ENCODE measurements at places on chromosomes 5 and 9.

DNA sequence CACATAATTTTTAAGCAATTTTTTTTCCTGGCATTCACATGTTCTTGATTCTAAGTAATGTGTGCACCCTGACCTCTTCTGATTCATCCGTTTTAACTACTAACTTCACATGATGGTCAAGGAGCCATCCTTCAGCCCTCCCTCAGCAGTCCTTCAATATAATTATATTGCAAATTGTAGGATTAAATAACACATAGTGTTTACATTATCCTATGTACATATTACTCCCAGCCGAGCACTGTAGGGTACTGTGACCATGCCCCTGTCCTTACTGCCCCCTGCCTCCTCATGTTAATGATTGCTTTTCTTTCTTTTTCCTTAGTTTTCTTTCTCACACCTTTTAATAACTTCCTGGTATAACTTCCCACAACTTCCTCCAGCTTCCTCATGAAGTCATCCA, 96.3 kb upstream of the FANCC start:
- DNase-seq = no peak

GRCh38 chr5:181059297-181060230, 19.5 kb downstream of the BTNL9 start:
- DNase-seq = no peak

DNA sequence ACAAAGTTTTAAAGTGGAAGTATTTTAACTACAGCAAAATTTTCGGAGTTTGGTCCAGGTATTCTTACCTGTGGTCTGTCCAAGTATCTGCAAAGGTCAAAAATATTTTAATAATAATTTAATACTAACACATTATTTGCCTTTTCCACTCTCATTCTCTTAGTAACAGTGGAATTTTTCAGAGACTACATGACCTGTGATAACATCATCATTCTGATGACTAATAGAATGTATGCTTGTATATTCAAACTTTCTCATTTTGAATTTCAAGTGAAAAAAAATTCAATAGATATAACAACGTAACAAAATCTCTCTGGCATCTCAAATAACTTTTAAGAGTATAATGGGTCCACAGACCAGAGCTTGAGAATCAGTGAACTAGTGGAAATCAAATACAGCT, 78.3 kb downstream of the FBXL17 start:
- no peak for DNase-seq

- DNase-seq = no peak
These were observed 821.2 kb downstream of the PTPRD start for GRCh38 chr9:9791611-9792010.

DNA sequence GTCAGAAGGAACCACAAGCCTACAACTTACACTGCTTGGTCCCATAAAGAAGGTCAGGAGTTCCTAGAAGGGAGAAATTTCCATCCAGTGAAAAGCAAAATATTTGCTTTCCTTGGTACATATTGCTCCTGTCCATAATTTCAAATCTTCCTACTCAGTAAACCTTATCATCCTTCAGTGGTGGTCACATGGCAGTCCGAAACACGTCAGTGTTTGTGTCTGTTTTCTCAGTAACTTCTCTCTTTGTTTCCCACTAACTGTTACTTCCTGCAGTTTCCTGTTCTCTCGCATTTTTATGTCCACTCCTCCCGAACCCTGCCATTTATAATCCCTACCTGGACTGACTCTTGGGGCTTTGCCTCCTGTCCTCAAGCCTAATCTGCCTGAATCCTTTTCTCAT, 129.1 kb downstream of the FANCC start:
- no peak for DNase-seq

DNA sequence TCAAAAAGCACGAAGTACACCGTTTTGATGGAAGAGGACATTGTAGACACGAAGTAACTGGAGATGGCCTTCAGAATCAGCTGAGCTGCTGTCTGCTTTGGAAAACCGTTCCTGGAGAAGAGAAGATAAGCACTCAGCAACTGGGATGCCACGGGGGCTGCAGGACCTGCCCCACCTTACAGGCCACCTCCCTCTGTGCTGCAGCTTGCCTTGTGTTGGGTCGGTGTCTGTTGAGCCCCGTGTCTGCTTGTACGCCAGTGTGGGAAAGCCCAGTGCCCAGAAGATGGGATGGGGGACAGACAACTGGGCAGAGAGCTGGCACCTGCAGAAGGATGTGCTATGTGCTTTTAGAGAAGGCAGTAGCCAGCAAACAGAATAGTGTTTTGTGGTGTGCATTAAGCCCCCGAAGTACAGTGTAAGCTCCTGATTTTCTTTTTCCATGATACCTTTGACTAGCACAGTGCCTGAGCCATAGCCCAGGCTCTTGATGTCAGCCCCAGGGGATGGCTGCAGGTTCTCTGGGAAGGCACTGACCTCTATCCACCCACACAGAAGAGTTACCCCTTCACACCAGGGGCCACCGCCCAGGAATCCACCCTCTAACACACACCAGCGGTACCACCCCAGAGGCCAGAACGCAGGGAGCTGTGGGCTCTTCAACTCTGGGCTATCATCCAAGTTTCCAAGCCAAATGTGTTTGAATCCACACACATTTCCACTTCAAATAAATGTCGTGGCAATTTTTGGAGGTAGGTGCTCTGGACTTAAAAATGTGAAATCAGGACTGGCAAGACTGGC, 63.8 kb downstream of the MACROH2A1 start:
- no peak for DNase-seq

GRCh38 chr5:89988998-89989655, 420.4 kb downstream of the CETN3 start:
- DNase-seq = no peak

DNA sequence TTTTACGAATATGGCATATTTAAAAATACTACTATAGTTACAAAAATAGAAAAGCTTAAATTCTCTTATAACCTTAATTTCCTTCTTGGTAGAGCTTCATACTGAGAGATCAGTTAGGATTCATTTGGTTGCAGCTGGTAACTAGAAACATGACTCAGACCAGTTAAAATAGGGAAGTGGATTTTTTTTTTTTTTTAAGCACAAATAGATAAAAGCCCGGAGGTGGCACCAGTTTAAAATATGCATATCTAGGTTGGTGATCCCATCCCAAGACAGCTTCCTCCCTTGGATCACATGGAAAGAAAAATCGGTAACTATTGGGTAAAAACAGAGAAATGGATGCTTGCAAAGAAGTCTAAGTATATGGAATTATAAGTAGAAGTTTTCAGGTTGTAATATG, 1634.3 kb downstream of the MAT2B start:
- no peak for DNase-seq

DNA sequence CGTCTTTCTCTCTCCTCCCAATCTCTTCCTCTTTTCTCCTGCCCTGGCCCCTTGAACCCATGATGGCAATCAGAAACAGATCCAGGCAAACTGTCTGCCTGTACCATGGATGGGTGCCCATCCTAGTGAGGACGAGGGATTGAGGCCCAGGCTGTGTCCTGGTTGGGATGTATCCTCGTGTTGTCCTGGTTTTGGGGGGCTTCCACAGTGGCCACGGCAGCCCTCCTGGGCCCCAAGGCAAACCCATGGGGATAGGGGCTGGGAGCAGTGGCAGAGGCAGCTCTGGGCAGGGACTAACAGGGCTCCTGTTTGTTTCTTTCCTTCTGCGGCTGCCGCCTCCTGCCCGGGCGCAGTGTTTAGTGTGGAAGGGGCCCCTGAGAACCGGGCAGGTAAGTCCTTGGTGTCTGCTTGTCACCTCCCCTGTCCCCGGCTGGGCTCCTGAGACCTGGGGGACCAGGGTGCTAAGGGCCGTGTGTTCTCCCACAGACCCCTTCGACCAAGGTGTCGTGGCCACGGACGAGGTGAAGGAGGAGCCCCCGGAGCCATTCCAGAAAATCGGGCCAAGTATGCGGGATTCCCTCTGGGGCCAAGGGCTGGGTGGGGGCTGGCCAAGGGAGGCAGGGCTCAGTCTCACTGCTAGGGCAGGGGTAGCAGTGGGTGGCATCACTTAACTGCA, 70.0 kb downstream of the AMBP start:
- no peak for DNase-seq

DNA sequence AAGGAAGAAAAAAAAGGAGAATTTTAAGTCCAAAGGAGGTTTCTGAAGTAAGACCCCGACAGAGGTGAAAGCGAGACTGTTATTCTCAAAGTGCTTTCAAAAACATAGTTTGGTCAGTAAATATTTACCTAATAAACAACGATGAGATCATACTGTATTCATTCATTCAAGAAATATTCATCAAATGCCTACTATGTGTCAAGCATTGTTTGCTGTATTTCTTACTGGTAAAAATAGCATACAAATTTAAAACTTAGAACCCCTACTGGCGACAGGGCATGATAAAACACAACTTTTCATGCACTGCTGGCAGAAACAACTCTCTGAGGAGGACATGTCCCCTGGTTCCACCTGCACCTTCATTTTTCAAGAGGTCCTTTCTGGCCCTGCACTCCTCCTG, 190.7 kb downstream of the CDK5RAP2 start:
- no peak for DNase-seq

DNA sequence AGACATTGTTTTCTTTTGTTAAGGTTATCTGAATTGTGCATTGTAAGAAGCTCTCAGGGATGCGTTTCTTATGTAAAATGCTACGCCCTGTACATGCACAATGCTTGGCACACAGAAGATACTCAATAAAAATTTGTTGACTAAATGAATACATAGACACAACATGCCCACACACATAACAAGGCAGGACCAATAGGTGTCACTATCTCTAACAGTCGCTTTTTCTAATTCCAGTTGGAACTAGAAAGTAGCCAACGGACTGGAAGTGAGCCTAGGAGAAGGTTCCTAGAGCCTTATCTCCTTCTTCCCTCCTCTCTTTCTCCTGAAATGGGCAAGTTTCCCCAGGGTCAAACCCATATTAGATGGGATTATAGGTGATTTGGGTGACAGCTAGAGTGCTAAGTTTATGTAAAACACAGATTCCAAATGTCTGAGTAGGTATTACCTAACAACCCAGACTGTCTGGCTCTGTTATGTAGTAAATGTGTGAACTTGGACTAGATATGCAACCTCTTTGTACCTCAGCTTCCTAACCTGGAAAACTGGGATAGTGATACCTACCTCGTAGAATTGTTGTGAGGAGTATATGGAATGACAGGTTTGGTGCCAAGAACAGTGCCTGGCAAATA, 603.0 kb downstream of the RAB3C start:
- no peak for DNase-seq

DNA sequence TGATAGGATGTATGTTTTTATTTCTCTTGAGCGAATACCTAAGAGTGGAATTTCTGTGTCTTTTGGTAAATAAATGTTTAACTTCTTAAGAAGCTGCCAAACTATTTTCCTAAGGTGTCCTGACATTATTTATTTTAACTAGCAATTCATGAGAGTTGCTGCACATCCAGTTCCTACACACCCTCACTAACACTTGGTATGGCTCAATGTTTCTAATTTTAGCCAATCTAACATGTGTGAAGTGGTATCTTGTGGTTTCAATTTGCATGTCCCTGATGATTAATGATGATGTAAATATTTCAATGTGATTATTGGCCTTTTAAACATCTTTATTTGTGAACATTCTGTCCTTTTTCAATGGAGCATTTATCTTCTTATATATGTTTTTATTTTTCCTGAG, 2095.5 kb upstream of the C9orf72 start:
- DNase-seq = no peak

- DNase-seq = no peak
These were observed 30.3 kb downstream of the MED27 start for GRCh38 chr9:132049323-132049882.

GRCh38 chr5:180470966-180471582, 23.1 kb upstream of the CNOT6 start:
- peak; percentile 25 for DNase-seq

- DNase-seq = no peak
These were observed 320.4 kb upstream of the EFNA5 start for GRCh38 chr5:107990881-107991810.

GRCh38 chr9:112489039-112489546, 2.5 kb downstream of the KIAA1958 start:
- no peak for DNase-seq

GRCh38 chr9:121906074-121906870, 186.8 kb downstream of the TTLL11 start:
- DNase-seq = no peak

GRCh38 chr9:109418827-109419226, 79.3 kb downstream of the PTPN3 start:
- DNase-seq = no peak

DNA sequence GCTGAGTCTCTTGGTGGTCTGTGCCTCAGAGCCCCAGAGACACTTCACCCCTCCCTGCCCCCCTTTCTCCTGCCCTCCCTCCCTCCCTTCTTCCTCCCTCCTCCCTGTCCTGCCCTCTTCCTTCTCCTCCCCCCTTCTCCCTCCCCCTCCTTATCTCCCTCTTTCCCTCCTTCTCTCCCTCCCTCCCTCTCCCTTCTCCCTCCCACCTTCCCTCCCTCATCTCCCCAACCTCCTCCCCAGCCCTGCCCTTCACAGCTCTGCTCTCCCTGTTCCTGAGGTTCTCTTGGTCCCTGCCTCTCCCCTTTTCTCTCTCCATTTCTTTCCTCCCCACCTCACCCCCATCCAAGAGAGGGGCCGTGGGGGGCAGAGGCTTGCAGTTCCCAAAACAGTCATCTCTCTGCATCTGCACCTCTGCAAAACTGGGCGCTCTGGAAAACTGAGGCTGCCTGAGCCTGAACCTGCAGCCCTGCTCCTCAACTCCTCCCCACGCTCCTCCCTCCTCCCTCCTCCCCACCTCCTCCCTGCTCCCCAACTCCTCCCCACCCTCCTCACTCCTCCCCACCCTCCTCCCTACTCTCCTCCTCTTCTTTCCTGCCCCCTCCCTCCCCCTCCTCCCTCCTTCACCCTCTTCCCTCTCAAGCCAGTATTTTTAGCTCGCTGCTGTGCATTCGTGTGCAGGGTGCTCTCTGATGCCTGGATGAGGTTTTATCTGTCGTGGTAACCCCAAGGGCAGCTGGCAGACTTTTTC, 219.1 kb downstream of the C9orf50 start:
- DNase-seq = no peak

- no peak for DNase-seq
These were observed 23.8 kb downstream of the IFNA5 start for GRCh38 chr9:21281275-21281674.

- DNase-seq = no peak
These were observed 27.9 kb downstream of the USP20 start for GRCh38 chr9:129863059-129863690.

DNA sequence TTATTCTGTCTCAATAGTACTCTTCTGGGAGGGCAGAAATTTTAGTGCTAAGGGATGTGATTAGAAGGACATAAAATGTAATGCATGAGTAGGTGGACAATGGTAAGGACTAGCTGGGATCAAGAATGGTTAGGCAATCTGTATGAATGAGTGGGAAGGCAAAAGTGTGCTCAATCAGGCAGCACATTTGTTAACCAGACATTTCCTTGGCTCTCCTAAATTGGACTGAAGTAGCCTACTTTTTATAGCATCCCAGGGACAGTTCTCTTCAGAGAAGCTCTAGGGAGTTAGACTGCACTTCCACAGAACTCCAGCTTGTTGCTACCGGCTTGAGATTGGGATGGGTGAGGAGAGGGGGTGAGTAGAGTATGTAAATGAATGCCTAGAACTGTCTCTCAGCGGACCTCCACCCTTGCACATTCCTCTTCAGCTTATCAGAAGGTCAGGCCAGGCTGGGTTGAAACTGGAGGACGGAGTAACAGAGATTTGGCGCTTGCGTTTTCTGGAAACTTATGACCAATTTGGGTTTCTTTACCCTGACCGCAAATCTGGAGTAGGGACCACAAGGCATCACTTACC, 19.0 kb upstream of the ARL14EPL start:
- no peak for DNase-seq

Data from activated CD4-positive, alpha-beta T cell treated with anti-CD3 and anti-CD28 coated beads for 24 hours (primary cell).